Fibroblast of lung (primary cell): ENCODE measurements at places on chromosomes 5 and 9. TPM values are rescaled to one million over a fixed set of nuclear protein-coding genes. Genes with fewer than 3 reads are reported as not detected.

- peak; percentile 8 for DNase-seq
Observed at GRCh38 chr9:137828527-137829259, 48.9 kb upstream of the CACNA1B start.

DNA sequence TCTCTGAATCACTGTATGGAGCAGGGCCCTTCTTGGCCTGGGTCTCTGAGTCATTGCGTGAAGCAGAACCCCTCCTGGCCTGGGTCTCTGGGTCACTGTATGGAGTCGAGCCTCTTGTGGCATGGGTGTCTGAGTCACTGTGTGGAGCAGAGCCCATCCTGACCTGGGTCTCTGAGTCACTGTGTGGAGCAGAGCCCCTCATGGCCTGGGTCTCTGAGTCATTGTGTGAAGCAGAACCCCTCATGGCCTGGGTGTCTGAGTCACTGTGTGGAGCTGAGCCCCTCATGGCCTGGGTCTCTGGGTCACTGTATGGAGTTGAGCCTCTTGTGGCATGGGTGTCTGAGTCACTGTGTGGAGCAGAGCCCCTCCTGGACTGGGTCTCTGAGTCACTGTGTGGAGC, 94.0 kb upstream of the RAPGEF1 start:
- peak; percentile 8 for DNase-seq

Gene FTMT
- total RNA-seq: not detected in 2 replicates

DNA sequence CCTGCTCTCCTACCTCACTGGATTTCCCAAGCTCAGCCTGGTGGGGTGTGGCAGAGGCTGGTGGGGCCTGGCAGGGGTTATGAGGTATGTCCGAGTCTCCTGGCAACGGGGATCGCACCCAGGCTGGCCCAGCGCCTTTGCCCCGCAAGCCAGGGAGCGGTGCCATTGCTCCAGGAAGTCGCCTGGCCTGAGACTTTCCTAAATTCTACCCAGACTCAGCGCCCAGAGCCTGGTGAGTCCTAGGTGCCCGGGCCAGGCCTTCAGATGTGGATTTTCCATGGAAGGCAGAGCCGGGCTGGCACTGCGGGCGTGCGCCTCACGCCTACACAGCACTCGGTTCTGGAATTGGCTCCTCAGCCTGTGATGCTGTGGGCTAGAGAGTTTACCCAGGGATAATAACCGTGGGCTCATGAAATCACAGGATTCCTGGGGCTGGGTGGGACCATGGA, 155.4 kb upstream of the COL5A1 start:
- no peak for DNase-seq

GRCh38 chr9:37715260-37715659, 38.3 kb upstream of the TRMT10B start:
- DNase-seq: no peak

Gene TAF1L
- total RNA-seq: under 0.01 TPM in 2 replicates

- no peak for DNase-seq
Observed at GRCh38 chr5:1312993-1313833, 18.3 kb upstream of the TERT start.

DNA sequence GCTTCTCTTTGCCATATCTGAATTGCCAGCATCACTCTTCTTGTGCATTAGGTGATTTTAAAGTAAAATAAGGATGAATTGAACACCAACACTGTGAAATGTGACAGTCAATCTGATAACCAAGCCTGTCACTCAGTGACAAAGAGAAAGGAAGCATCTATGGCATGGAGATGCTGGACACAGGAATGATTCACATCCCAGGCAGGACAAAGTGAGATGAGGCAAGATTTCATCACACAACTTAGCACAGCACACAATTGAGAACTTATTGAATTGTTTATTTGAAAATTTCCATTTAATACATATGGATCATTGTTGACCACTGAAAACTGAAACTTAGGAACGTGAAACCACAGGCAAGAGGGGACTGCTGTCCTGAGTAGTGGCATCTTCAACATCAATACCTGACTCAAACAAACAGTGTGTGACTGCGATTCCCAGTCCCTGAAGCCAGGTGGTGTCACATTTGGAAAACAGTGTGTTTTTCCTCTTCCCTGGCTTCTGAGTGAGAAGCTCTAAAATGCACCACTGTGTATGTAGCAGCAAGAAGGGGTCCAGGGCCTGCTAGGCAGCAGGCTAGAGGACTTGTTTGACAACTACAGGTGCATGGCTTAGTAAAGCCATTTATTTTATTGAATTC, 10.7 kb downstream of the GAPT start:
- no peak for DNase-seq

GRCh38 chr5:175922192-175922885, 45.8 kb downstream of the THOC3 start:
- DNase-seq: peak; percentile 96

Gene VCAN
- total RNA-seq: 190 and 227 TPM in 2 replicates

Gene PCDHA9
- 0.26 and 0.33 TPM in 2 replicates for total RNA-seq

- DNase-seq: no peak
Observed at GRCh38 chr5:89297066-89297465, 414.1 kb upstream of the MEF2C start.

Gene SPATA31D4
- total RNA-seq: not detected in 2 replicates

GRCh38 chr5:52809884-52810283, 22.2 kb downstream of the ITGA1 start:
- peak; percentile 37 for DNase-seq

- no peak for DNase-seq
Observed at GRCh38 chr5:59035681-59036080, 452.8 kb downstream of the RAB3C start.

- no peak for DNase-seq
Observed at GRCh38 chr5:179432547-179432946, 87.3 kb upstream of the ADAMTS2 start.

DNA sequence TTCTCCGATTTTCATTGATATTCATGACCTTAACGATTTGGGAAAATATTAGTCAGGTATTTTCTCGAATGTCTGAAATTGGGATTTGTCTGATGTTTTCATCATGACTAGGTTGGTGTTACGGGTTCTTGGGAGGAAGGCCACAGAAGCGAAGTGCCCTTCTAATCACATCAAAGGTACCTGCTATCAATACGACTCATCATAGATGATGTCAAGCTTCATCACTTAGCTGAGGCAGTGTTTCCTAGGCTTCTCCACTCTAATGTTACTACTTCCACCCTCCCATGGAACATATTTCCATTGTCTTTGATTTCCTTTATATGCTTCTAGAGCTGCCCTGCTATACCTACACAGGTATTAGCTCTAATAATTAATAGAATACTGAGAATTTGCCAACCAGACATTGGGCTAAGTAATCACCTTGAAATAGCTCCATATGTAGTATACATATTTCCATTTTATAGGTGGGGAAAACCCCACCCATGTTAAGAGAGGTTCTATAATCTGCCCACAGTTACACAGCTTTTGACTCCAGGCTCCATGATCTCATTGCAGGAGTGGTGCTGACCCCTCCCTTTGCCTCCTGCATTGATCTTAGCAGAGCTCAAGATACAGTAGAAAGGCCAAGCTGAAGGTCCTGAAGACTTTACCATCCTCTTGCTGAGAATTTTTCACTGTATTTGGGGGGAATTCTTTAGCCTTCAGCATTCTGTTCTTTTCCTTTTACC, 238.6 kb upstream of the ADAMTSL1 start:
- no peak for DNase-seq

GRCh38 chr9:134341306-134341705, 15.1 kb downstream of the RXRA start:
- no peak for DNase-seq

- DNase-seq: peak; percentile 52
Observed at GRCh38 chr5:179319741-179320281, 25.4 kb downstream of the ADAMTS2 start.

Gene SPINK4
- total RNA-seq: not detected in 2 replicates

- DNase-seq: no peak
Observed at GRCh38 chr9:4080921-4081895, 218.7 kb downstream of the GLIS3 start.

- peak; percentile 36 for DNase-seq
Observed at GRCh38 chr9:6584881-6585597, 60.5 kb downstream of the GLDC start.

Gene C9orf50
- 0.17 and 0.26 TPM in 2 replicates for total RNA-seq

GRCh38 chr9:120071760-120072159, 508.2 kb downstream of the CDK5RAP2 start:
- DNase-seq: no peak
